ENCODE measurements at places on chromosomes 11 and 22.
A peak's percentile ranks its signal among the peaks of the same experiment; 100 is the strongest.

DNA sequence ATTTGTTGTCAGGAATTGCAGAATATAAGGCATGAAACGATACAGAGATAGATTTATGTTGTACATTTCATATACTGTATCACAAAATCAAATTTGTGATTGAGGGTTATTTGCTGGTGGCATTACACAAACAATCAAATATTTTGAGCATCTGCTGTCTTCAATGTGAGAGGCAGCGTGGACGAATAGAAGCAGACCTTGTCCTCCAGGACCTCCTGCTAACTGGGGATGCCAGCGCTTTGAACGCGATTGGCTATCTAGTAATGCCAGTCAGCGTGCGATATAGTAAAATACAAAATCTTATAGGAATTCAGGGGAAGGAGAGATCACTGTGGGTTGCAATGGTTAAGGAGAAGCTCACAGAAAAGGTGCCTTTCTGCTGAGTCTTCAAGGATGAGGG is 631 bp upstream of the SNX19 start:
- DNase-seq: no peak

- DNase-seq: no peak
Measured at GRCh38 chr22:45008751-45009605, 827 bp downstream of the PHF21B start.

GRCh38 chr11:70735976-70736375 is 337.6 kb downstream of the CTTN start:
- no peak for DNase-seq

- no peak for DNase-seq
Measured at GRCh38 chr11:19597876-19598275, 114.8 kb upstream of the NAV2 start.

GRCh38 chr11:120034176-120034875 is 103.6 kb downstream of the TRIM29 start:
- DNase-seq: no peak

DNA sequence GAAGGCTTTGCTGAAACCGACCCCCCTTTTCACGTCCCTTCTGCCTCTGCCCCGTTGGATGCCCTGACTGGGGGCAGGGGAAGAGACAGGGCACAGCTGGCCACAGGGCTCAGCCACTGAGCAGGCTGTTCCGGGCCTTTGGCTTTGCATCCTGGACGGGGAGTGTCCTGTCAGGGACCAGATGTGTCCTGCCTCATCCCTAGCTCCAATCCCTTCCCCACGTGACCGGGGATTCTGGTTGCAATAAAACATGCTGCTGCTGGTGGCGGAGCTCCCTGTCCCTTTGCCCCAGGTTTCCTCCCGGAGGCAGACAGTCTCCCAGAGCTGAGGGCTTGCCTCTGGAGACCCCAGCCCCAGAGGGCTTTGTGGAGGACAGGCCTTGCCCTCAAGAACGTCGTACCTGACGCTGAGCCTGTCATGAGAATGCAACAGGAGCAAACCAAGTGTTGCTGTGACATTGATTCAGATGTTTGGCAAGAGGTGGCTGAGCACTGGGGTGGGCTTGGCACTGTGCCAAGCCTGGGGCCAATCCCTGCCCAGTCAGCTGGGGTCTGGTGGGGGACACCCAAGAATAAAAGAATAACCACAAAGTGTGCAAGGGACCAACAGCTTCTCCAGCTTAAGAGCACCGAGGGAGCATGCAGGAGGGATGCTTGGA is 7.3 kb downstream of the CDC42EP2 start:
- no peak for DNase-seq

DNA sequence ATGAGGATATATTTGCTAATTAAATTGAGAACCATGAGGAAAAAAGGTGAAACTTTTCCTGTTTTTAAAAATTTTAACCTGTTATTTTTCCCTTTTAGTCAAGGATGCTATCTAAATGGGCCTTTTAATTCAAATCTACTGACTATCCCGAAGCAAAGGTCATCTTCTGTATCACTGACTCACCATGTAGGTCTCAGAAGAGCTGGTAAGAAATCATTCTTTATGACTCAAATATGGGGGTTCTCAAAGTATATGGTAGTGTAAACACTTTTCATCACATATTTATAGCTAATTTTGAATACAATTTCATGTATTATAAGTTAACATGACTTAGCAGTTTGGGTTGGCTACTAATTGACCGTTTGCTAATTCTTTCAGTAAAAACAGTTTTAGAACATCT is 88.2 kb downstream of the CYP2R1 start:
- DNase-seq: no peak

GRCh38 chr11:61875698-61876097 is 15.6 kb downstream of the FADS3 start:
- DNase-seq: no peak

GRCh38 chr11:19766810-19767209 is 54.2 kb downstream of the NAV2 start:
- no peak for DNase-seq

DNA sequence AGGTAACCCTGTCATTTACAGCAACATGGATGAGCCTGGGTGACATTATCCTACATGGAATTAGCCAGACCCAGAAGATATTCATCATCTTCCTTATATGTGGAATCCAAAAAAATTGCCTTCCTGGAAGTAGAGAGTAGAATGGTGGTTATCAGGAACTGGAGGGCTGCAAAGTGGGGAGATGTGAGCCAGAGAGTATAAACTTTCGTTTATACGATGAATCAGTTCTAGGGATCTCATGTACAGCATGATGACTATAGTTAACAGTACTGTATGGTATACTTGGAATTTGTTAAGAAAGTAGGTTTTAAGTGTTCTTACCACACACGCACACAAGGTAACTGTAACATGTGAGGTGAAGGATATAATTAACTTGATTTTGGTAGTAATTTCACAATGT is 79.1 kb downstream of the TBC1D22A start:
- no peak for DNase-seq

DNA sequence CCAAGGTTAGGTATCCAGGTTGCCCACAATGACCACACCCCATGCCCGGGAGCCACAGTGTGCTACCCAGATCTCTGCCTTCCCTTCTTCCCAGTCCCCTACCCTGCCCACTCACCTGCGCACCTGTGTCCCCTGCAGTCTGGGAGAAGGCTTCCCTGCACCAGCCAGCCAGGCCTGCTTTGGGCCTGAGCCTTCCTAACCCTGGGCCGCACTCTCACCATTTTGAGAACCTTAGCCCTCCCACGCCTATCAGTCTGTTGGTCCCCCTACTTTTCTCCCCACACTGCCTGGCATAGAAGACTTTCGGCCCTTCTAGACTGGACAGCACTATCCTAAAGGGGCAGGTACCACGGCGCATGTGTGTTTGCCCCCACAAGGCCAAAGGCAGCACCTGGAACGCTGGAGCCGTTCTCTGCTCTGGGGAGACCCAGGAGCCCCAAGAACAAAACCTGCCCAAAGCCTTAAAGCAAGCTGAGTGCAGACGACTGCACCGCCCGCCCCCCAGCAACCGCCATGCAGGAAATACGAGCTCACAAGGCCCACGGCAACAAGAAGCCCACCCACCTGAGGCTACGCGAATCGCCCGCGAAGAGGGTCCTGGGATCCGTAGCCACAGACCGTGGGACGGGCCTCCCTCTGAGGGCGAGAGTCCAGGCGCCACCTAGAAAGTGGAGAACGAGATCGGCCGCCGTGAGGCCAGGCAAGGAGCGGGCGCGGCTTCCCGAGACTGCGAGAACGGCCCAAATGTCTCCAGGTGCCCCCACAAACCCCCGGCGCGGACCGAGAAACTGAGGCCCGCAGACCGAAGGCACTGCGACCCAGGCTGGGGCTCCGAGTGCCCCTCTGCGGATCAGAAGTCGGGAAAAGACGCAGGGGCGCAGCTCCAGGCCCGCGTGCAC is 546 bp downstream of the GNB1L start:
- DNase-seq: peak; percentile 11

DNA sequence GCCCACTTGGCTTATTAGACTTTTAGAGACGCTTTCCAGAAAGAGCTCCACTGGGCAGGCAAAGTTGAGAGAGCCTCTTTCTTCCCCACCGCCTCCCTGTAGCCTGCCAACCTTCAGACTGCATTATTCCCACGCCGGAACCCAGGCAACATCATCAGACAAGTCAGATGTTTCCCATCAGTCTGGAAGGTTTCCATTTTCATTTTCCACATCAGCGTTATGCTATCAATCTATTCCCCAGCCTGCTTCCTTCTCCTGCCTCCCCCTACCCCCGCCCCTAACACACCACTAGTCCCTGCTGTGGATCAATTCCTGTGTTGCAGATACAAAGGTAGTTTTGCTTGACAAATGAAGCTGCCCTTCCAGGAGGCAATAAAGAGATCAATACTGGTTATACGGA is 184.8 kb downstream of the DSCAML1 start:
- DNase-seq: no peak

- no peak for DNase-seq
Measured at GRCh38 chr11:132024587-132025295, 654.3 kb downstream of the NTM start.

DNA sequence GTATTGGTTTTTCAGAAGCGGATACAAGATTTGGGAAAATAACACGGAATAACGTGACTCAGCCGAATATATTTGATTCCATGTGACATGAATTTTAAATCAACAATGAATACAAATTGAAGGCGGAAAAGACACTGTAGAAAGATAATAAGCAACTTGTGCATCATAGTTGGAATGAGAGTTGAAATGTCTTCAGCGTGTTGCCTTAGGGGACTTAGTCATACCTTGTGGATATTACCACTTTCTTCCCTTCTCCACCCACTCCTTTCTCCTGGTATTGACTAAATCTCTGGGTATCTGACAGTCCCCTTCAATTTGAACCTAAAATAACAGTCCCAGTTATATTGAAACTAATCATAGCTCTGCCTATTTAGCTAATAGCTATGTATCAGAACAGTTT is 2373.1 kb upstream of the RAG2 start:
- no peak for DNase-seq

- DNase-seq: no peak
Measured at GRCh38 chr11:130094614-130095013, 24.9 kb downstream of the APLP2 start.

DNA sequence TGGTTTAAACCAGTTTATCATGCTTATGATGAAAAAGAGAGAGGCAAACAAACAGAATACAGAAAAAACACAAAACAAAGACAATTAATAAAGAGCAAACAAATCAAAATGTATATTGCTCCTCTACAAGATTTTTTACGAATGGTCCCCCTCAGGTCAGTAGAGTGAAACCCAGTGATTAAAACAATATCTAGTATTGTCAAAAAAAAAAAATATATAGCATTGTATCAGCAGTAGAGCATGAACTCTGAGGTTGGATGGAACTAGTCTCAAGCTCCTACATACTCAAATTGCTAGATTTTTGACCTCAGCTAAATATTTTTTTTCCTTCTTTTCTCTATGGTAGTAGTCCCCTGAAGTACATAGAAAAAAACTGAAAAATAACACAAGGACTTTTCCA is 290.3 kb upstream of the LUZP2 start:
- DNase-seq: no peak

DNA sequence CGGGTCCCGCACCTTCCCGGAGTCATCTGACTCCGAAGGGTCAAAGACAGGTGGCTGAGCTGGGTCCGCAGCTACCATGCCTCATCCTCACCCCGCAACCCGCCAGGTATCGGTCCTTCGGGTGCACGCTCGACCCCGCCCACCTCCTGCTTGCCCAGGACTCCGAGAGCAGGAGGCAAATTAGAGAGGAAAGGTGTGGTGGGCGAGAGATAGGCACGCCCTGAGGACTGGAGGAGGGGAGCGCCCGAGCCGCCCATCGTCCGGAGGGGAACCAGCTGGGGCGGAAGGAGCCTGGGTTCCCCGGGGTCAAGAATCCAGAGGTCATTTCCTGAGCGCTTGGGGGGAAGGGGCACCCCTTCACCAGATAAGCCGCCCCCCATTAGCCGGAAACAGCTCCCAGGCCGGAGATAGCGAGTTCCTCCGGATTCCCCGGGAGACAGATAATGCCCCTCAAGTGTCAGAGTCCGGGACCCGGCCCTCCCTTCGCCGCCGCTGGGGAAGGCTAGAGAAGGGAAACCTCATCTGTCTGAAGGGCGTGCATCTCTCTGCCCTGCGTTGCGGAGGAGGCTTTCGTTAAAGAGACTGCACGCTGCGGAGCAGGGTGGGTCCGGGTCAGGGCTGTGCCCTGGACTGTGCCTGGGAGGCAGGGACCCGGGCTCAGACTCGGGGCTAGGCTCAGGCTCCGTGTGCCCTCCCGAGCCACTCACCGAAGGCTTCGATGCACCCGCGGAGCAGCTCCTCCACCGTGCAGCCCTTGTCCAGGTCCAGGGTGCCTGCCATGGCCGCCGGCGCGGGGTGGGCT is 1.7 kb downstream of the RASGRP2 start:
- no peak for DNase-seq

GRCh38 chr22:26573026-26573662 is 16.8 kb downstream of the TPST2 start:
- DNase-seq: no peak

DNA sequence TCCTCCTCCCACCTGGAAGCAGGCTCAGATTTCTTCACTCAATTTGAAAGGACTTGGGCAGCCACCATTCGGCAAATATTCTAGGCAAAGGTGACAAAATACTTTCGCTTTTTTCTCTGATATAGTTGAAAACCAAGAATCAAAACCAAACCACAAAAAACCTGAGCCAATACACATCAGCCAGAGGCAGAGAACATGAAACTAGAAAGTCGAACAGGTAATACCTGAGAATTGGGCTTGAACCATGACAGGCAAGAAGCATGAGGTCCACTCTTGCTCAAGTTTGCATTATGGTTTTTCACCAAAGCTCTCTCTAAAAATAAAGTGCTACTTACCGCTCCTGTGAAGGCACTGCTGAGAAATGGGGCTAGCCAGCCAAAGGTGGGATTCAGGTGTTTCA is 26.2 kb upstream of the LDLRAD3 start:
- DNase-seq: no peak

DNA sequence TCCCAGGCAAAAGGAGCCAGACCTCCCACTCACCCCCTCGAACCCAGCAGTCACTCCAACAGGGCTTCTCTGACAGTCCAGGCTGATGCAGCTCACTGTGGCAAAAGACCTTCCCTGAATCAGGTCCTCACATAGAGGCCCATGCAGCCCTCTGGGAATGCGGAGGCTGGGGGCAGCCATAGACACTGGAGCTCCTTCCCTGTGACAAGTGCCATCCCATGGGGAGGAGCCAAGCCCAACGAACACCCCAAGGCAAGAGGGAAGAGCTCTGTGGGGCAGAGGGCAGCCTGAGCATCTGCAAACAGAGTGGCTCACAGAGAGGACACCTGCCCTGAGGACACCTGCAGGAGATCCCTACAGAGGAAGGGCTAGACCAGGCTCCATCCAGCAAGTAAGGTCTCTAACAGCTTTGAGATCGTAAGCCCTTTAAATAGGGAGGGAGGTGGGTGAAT is at the start of gene LINC01488:
Gene LINC01488, plus strand, starts transcription at position 271 of the 452 bp plus-strand sequence.
- DNase-seq: no peak

- no peak for DNase-seq
Measured at GRCh38 chr11:15127341-15127740, 12.6 kb downstream of the INSC start.

GRCh38 chr11:107743191-107743590 is 31.3 kb upstream of the SLN start:
- DNase-seq: no peak

- no peak for DNase-seq
Measured at GRCh38 chr11:116461789-116462188, 311.0 kb downstream of the BUD13 start.

DNA sequence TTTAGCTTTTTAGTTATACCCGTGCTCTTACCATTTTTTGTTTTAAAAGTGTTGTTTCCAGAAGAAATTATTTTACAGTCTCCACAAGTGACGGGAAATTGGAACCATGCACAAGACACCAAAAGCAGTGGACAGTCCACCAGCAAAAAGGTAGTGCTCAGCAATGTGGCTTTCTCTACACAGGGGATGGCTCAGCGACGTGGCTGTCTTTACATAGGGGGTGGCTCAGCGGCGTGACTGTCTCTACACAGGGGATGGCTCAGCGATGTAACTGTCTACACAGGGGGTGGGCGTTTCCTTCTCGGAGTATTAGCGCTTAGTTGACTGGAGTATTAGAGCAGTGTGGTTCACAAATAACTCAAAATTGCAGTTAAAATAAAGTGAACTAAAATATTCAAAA is 36.0 kb upstream of the PANX2 start:
- DNase-seq: no peak
